ENCODE measurements at places on chromosomes 5 and 9.
A peak's percentile ranks its signal among the peaks of the same experiment; 100 is the strongest.

DNA sequence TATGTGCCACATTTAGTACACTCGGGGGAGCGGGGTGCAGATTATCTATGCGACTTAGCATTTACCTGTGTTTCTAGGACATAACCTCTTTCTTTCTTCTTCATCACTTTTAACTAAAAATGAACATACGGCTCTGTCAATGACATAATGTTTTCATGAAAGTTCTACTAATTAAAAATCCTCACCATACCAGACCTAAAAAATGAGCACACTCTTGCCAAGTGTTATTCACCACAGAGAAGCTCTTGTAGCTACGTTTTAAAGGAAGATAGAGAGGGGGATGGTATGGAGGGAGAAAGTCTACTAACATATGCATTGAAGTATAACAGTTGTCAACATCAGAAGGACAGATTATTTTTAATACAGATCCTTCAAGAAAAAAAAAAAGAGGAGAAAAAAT is 1.6 kb downstream of the CDH10 start:
- H3K27me3 ChIP-seq = no peaks in the 10 kb centered on the region
- H3K4me3 ChIP-seq = no peak overlapping the region
- H3K36me3 ChIP-seq = no peaks in the 10 kb centered on the region
- H3K27ac ChIP-seq = no peak overlapping the region
- no peaks in the 10 kb centered on the region for H3K4me1 ChIP-seq
- DNase-seq = no peak

GRCh38 chr9:109444771-109445320 is 53.3 kb downstream of the PTPN3 start:
- H3K27me3 ChIP-seq = no peaks in the 10 kb centered on the region
- no peak overlapping the region for H3K27ac ChIP-seq
- no peaks in the 10 kb centered on the region for H3K4me1 ChIP-seq
- H3K36me3 ChIP-seq = no peaks in the 10 kb centered on the region
- no peak overlapping the region for H3K4me3 ChIP-seq
- DNase-seq = no peak

- no peak for DNase-seq
- no peaks in the 10 kb centered on the region for H3K4me1 ChIP-seq
- no peak overlapping the region for H3K27ac ChIP-seq
- H3K36me3 ChIP-seq = no peaks in the 10 kb centered on the region
Measured at GRCh38 chr9:89940625-89941024, 335.8 kb downstream of the GADD45G start.

GRCh38 chr5:50655067-50655809 is 11.2 kb upstream of the PARP8 start:
- no peaks in the 10 kb centered on the region for H3K36me3 ChIP-seq
- H3K4me1 ChIP-seq = no peaks in the 10 kb centered on the region
- DNase-seq = no peak
- H3K27ac ChIP-seq = no peak overlapping the region
- no peaks in the 10 kb centered on the region for H3K27me3 ChIP-seq
- no peak overlapping the region for H3K4me3 ChIP-seq

GRCh38 chr5:87243161-87243844 is 24.4 kb upstream of the RASA1 start:
- peak overlapping the region; percentile 30 for H3K27ac ChIP-seq
- no peaks in the 10 kb centered on the region for H3K4me1 ChIP-seq
- no peaks in the 10 kb centered on the region for H3K27me3 ChIP-seq
- H3K36me3 ChIP-seq = no peaks in the 10 kb centered on the region

DNA sequence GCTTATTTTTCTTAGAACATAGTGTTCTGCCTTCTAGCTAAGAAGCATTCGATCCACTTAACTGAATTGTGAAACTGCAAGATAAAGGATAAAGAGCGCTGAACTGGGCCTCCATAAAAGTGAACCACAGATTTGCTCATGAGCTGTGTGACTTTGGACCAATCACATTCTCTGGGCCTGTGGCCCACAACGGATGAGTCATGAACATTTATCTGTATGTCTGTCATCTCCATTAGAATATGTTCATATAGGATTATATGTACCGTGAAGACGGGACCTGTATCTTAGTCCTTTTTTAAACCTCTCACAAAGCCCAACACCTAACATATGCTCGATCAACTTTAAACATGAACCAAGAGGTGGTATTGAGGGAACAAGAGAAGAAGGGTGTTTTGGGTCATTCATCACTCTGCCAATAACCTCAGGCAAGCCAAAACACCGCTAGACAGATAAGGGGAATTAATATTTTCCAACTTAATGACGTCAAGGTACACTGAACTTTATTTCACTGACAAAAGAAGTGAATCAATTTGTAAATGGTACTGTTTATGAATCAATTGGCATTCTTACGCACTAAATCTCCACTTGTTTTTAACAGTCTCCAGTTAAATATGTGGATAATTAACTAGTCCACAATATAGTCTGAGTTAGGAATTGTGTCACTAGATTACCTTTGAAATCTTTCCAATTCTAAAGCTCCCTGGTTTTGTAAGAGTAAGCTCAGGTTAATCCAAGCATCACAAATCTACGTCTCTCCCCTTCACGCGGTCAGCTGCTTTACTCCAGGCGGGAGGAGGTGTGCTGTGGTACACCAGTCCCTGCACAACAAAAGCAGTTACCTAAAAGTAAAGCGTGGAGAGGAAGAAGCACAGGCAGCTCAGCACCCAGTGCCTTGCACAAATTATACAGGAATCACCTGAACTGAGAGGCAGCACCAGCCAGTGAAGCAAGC is 1.6 kb downstream of the TMEM245 start:
- no peaks in the 10 kb centered on the region for H3K4me1 ChIP-seq
- H3K4me3 ChIP-seq = peak overlapping the region; percentile 92
- peak overlapping the region; percentile 87 for H3K27ac ChIP-seq
- DNase-seq = no peak

GRCh38 chr9:92734931-92735635 is 29.6 kb downstream of the BICD2 start:
- no peak overlapping the region for H3K4me3 ChIP-seq
- H3K4me1 ChIP-seq = peaks cover 16% of the 10 kb centered on the region
- H3K36me3 ChIP-seq = no peaks in the 10 kb centered on the region
- no peak overlapping the region for H3K27ac ChIP-seq
- no peak for DNase-seq
- no peaks in the 10 kb centered on the region for H3K27me3 ChIP-seq

DNA sequence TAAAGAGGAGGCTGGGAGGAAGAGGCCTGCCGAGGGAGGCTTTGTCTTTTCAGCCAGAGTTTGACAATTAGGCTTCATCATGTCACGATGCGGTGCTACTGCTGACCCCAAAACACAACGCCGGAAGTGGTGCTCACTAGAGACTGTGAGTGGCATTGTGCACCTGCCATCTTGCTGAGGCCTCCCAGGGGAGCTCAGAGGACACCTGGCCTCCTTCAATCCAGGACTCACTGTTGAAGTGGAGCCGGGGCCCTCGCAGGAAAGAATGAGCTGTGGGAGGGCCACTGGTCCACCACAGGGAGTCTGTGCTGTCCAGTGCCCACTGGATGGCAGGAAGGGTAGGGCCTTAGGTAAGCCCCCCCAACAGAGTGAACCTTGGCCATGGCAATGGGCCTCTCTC is 12.7 kb upstream of the SLC25A48 start:
- no peak for DNase-seq
- no peaks in the 10 kb centered on the region for H3K4me1 ChIP-seq
- no peaks in the 10 kb centered on the region for H3K27me3 ChIP-seq
- H3K36me3 ChIP-seq = no peaks in the 10 kb centered on the region
- no peak overlapping the region for H3K4me3 ChIP-seq
- no peak overlapping the region for H3K27ac ChIP-seq

DNA sequence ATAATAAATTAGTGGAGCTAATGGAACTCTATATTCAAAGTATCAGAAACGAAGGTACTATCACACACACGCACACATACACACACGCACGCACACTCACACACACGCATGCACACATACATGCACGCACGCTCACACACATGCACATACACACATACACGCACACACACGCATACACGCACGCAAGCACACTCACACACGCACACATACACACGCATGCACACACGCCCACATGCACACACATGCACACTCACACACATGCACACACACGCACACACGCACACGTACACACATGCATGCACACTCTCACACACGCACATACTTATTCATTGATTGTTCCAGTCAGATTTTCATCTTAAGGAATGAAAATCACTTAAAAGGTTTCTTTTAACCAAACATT is 69.8 kb upstream of the ICE1 start:
- H3K27ac ChIP-seq = no peak overlapping the region
- H3K36me3 ChIP-seq = no peaks in the 10 kb centered on the region
- H3K4me3 ChIP-seq = no peak overlapping the region

DNA sequence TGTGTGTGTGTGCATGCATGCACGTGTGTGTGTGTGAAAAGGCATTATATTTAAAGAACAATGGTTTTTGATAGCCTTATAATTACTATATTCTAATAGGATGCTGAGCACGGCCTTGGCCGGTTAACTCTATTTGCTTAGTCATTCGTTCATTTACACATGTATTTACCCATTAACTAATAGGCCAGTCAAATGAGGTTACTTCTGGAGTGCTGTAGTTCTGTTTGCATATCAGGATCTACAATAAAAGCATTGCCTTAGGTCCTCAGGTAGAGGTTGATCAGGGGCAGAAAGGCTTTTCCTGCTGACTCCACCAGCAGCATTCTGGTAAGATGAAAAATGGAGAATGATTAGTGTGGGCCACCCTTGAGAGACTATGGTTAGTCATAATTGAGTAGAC is 219.0 kb downstream of the COMMD10 start:
- DNase-seq = no peak
- H3K4me1 ChIP-seq = no peaks in the 10 kb centered on the region
- no peak overlapping the region for H3K27ac ChIP-seq
- no peaks in the 10 kb centered on the region for H3K36me3 ChIP-seq
- no peak overlapping the region for H3K4me3 ChIP-seq

DNA sequence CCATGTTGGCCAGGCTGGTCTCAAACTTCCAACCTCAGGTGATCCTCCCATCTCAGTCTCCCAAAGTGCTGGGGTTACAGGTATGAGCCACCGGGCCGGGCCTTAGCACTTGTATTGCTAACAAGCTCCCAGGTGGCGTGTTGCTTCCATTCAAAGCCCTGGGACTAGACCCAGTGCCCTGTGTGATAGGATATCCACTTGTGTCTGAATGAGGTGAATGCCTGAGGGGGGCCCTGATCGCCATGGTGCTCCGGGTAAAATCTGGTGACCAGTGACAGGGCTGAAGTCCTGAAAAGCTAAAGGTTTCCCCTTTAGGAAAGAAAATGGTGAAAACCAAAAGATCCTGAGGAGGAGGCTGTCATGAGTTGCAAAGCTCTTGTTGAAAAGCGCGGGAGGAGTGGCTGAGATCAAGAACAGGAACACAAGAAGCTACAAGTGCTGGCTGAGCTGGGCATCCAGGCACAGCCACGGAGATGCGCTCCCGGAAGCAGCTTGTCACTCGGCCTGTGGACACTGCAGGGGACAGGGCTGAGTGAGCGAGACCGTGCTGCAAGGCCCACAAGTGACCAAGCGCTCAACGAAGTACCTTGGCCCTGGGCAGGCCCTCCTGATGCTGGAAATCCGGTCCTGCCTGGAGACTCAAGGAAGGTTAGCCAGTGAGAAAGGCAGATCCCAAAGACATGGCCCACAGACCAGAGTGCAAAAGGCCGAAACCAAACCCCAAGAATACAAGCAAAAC is 39.8 kb upstream of the NXNL2 start:
- H3K27me3 ChIP-seq = no peaks in the 10 kb centered on the region
- DNase-seq = no peak
- no peak overlapping the region for H3K4me3 ChIP-seq

DNA sequence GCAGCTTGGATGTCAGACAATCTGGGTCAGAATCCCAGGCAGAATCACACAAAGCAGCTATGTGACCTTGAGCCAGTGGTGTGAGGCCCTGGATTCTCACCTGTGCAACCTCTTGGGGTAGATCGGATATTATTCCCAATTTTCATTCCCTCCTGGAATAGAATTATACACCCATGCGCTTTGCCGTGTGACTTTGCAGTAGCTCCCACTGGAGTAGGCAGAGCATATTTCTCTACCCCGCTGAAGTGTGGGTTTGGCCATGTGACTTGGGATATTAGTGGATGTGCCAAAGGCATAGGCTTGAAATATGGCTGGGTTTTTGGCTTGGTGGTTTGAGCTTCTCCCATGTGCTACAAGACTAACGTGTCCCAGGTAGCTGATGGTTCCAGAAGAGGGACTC is 35.5 kb upstream of the IER5L start:
- H3K36me3 ChIP-seq = no peaks in the 10 kb centered on the region
- H3K4me1 ChIP-seq = no peaks in the 10 kb centered on the region
- no peak overlapping the region for H3K4me3 ChIP-seq
